RCC 7860 (cell line): ENCODE measurements at places on chromosomes 7 and 10.

DNA sequence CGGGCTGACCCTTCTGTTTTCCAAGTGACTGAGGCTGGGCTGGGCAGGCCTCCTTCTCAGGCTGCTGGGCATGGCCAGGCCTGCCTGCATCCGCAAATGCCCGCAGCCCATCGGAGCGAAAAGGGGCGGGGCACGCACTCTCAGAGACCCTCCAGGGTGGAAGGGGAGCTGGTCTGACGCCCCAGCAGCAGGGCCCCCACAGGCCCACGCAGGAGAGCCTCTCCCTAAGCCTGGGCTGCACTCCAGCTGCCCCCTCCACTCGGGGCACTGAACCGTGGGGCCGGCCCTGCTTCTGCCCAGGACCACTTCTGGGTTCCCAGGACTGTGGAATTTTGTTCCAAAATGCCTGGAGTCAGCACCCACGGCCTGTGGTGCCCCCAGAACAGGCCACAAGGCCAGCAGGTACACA, 9.3 kb downstream of the ADAP1 start:
- no peak for DNase-seq

DNA sequence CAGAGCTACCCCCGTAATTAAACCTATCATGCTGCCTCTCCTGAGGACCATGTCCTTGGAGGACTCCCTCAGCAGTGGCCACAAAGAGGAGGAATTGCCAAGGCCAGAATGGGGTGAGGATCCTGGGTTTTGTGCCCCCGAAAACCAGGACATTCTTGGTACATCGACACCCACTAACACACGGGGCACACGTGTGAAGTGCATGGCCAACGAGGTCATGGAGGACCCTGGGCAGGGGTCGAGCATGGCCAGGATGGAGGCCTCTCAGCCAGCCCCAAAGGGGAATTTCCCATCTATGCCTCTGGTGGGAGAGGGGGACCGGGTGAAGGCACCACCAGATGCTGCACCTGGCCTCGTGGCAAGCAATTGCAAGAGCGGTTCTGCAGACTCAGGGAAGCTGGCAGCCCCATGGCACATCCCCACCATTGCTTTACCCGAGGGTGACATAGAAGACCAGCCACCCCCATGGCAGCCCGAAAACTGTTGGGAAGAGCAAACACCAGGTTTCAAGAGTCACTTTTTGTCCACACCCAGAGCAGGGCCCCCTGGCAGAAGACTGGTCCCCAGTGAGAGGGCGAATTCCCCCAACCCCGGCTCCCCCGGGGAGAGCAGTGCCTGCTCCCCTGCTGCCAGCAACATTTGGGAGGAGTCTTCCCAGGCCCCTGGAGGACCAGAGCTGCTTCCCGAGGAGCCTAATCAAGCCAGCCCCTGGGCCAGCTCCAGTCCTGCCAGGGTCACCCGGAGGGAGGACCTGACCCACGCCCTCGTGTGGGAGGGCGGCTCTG, 26.4 kb downstream of the C10orf71 start:
- no peak for DNase-seq

- no peak for DNase-seq
Measured at GRCh38 chr10:129392855-129393254, 74.2 kb upstream of the MGMT start.

DNA sequence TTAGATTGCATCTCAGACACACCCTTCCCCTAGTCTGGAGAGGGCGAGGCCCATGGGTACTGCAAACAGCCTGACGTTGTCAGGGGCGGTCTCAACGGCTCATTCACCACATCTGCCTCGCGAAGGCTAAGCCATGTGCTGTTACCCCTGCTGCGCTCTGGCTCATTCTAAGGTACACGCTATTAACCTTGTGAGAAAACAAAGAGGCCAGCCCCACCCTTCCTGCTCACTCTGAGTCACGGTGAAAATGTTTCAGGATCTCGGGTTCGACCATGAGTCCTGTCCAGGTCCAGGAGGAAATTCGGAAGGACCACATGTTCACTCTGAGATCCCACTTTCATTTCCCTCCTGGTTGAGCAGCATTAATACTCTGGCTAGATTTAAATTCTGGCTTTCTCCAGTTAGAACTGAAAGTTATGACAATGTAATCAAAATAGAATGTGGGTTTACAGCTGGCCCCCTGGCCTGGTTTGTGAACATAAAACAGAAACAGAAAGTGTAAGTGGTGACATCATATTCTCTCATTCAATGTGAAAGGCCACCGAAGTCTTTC, 55.2 kb downstream of the EGFR start:
- DNase-seq, result peak; percentile 99

- DNase-seq, result no peak
Measured at GRCh38 chr7:1211611-1212010, 21.1 kb upstream of the UNCX start.

DNA sequence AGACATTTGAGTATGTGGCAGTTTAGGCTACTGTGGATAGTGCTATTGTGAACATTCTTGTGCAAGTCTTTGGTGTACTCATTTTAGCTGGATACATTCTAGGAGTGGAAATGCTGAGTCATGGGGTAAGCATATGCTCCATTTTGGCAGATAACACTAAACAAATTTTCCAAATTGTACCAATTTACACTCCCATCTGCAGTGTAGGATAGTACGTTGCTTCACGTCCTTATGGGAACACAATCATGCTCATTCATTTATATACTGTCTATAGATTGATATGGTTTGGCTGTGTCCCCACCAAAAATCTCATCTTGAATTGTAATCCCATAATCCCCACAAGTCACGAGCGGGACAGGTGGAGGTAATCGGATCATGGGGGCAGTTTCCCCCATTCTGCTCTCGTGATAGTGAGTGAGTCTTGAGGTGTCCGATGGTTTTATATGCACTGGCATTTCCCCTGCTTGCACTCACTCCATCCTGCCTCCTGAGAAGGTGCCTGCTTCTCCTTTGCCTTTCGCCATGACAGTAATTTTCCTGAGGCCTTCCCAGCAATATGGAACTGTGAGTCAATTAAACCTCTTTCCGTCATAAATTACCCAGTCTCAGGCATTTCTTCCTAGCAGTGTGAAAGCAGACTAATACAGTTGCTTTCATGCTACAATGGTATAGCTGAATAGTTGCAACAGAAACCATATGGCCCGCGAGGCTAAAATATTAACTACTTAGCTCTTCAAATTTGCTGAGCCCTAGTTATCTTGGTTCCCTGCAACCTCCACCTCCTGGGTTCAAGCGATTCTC, 25.6 kb downstream of the RNF216 start:
- no peak for DNase-seq

DNA sequence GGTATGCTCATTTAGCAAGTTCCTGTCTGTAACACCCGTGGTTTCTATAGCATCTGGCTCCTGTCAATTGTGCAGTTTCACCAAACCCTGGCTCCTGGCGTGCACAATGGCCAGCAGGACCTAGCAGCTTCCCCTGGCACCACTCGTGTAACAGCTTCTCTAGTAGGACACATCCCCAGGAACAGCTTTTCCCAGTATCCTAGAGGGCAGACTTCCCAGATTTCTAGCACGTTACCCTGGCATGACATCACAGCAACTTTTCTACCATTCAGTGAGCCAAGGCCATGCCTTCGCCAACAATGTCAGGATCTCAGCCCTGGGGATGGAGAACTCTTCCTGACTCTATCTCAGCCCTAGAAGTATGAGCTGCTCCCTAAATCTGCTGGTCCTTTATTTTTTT, 6.5 kb downstream of the YME1L1 start:
- DNase-seq, result no peak

GRCh38 chr7:36978461-36978860, 254.2 kb upstream of the AOAH start:
- DNase-seq, result no peak
